Anterior cingulate cortex (tissue), 58 donors: ENCODE measurements at places on chromosomes 12 and 14.
A peak's percentile ranks its signal among the peaks of the same experiment; 100 is the strongest.

DNA sequence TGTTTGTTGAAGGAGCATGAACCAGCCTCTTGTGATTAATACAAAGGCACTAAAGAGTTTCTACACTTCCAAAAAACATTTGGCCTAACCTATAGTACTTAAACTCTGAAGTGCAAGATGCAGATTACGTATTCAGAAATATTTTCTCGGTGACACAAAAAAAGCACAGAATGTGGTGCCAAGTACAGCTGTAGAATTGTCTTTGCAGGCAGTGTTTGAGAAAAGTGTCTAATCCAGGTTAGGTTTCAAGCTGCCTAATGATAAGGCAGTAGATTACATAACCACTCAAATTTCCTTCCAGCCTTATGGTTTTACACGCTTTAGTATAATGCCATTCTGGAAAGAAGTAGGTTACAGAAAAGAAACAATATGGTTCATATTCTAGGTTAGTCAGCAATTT is 205.2 kb downstream of the KLHL28 start:
- DNase-seq = no peak

DNA sequence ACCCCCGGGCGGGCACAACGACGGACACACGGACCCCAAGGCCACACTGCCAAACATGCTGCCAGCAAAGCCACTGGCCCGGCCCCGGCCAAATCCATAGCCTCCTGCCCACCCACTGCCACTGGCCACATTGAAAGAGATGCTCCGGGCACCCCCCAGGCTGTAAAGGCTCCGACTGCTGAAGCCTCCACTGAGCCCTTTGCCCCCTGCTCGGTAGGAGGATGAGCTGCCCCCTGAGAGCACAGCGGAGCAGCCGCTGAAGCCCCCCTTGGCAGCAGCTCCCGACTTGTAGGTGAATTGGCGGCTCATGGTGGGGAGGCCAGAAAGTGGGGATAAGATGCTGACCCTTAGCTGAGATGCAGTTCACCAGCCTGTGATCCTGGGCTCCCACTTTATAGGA is at the start of gene KRT73:
Gene KRT73 (minus strand): TSS at position 344 of the 400 bp plus-strand sequence. CDS start 35 bp downstream, at position 309.
- DNase-seq = no peak

DNA sequence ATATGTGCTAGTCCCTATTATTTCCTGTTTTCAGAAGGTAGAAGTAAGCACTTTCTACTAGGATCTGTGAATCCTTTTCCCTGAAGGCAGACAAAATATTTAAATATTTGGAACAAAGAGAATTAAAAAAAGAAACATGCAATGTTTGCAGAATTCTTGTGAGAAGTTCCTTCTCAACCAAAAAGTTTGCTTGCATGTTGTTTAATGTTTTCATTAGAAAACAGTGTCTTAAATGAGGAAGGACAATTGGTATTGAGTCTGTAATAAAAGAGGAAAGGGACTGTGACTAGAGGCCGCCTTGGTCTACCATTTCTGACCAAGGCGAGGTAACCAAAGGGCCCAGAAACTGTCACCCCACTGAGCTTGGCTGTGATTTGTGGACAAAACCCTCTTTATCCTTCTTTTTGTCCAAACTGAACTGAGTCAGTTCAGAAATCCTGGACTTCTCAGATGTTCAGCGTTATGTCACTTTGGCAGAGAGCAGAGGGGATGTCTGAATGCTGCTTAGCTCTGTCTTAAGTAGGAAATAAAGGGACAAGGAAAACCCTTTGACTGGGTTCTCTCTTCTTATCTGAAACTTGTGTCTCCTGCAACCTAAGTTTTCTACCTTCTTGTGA is 129.8 kb upstream of the CPM start:
- peak; percentile 4 for DNase-seq

GRCh38 chr12:127272864-127273263 is 994.1 kb upstream of the TMEM132C start:
- no peak for DNase-seq

DNA sequence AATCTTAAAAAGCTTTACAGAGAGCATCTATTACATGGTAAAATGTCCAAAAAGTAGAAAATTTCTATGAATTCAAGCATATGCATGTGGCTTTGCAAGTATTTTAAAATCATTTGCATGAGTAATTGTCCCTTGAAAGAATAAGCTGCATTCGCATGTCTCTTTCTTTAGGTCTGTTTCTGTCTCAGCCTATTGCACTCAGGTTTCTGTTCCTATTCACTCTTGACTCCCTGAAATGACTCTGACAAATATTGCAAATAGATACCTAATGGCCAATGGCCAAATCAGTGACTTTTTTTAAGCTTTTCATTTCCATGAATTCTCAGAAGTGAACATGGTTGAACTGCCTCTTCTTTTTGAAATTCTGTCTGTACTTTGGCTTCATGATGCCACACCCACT is 6.4 kb upstream of the TTC8 start:
- no peak for DNase-seq

DNA sequence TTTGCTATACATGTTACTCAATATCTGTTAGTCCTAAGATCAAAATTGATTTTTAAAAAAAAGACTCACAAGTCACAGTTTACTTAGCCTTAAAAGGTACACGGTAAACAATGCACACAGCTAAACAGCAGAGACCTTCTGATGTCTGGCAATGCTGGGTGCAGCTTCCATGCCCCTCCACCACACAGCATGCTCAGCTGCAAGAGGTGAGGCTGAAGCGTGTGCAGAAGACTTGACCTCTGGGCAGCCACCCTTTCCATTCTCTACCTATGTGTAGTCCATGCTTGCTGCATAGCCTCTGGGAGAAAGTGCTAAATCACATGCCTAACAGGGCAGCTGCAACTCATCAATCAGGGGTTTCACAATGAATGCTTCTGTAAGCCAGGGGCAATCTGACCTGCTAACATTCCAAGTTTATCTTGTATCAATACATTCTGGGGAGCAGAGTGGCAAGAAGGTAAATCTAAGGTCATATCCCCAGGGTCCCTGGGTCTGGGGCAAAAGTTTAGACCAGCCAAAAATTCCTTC is 44.5 kb upstream of the AMN1 start:
- no peak for DNase-seq

GRCh38 chr12:106141452-106141851 is 2.7 kb upstream of the NUAK1 start:
- DNase-seq = no peak

GRCh38 chr14:83714151-83714550 is 1815.8 kb upstream of the FLRT2 start:
- DNase-seq = no peak

GRCh38 chr14:51789596-51789995 is 70.8 kb upstream of the GNG2 start:
- no peak for DNase-seq

DNA sequence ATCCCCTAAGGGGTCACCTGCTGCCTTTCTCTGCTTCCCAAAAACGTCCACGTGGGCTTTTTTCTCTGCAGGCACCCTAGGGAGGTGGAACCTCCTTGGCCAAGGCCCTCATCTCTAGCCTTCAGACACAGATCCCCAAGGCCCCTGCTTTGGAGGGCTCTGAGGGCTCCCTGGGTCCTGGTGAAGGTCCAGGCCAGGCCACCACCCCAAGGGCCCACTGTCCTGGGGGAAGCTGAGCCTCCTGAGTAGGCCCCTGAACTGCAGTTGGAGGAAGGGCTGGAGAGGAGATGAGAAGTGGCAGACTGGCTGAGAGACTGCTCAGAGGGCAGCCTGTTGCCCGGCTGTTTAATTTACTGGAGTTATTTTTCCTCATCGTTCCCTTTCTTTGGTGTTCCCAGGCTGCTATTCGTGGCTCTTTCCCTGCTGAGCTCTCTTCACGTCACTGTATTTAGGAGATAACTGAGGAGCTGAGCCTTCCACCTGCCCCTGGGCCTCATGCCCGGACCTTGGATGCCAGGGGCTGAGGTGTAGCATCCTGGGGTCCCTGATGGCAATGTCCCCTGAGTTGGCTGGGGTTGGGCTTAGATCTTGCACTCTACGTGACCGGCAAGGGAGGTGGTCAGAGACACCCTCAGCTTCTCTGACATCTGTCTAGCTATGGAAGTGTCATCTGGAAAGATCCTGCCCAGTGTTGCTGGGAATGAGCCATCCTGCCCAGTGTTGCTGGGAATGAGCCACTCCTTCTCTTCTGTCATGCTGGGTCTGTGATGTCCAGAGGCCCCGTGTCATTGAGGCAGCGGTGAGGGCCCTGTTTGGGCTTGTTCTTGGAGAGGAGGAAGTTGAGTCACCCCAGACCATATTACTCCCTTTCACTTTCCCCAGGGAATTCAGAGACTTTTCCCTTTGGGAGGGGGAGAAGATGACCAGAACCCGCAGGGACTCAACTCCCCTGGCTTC is 139.8 kb downstream of the TSPAN9 start:
- no peak for DNase-seq

- DNase-seq = no peak
Observed at GRCh38 chr14:56129092-56129491, 10.9 kb downstream of the PELI2 start.

- DNase-seq = no peak
Observed at GRCh38 chr12:121857322-121858246, 1.1 kb downstream of the HPD start.

DNA sequence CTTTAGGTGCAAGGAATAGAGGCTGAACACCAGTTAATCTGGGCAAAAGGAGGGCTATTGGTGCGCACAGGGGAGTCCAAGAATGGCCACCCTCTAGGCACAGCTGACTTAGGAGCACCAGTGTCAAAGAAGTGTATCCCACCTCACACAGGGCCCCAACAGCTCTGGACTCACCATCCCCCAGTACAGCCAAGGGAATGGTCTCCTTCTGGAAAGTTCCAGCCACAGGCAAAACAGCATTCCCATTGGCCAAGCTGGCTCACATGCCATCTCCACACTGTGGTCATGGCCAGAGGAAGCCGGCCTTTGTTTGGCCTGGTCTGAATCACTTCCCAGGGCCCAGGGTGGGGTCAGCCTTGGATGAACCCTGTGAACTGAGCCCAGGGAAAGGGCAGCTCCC is 120.1 kb downstream of the DICER1 start:
- no peak for DNase-seq

GRCh38 chr14:21382095-21382494 is 1.7 kb downstream of the SUPT16H start:
- DNase-seq = no peak

DNA sequence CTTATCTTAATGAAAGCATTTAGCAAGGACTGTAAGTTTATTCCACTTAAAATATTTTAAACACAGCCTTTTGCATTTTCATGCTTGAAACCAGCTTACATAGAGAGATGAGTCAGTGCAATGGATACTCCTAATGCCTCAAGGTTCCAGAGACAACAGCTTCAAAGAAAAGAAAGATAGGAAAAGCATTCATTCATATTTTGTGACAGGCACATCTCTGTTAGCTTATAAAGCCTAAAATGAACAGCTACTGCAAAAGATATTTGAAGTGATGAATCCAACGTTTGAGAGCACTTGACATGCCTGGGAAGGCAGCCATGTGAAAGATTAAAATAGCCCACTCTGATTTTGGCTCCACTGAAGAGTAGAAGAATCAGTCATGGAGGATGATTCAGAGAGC is 814.5 kb downstream of the RPS29 start:
- DNase-seq = peak; percentile 5

DNA sequence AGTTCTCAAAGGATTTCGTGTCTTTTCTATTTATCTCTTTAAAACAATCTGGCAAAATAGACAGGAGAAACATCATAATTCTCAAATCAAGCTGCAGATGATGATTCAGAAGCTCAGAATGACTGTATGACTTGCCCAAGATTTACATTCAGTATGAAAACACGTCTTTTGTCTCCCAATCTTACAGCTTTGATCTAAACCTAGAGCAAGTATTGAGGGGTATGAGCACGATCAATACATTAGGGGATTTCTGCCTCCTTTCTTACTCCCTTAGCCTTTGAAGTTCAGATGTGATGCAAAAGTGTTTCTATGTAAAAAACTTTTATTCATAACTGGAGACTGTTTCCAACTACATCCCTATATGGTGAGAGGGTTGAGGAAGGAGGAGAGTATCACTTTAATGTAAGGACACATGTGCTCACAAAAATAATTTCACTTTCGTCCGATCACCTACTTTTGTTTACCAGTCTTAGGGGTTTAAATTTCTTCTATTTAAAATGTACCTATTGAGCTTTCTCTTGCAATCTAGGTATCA is 454.8 kb downstream of the TMTC2 start:
- no peak for DNase-seq

DNA sequence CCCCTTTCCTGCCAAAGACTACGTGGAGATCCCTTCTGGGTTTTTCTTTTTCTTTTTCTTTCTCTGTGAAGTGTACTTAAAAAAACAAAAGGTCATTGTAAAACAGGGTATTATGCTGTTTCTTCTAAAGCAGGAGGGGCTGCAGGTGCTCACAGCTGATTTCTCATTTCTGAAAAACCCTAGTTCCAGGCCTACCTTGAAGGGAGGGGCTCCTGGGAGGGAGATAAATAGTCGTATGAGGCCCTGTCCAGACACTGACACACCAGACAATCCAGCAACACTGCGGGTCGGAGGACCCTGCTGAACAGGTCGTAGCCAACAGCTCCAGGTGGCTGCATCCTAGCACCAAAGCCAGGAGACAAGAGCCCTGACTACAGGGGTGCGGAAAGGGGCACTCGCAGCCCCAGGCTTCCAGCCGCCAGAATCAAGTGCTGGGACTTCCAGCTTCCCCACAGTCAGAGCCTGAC is 41.1 kb downstream of the PSMA6 start:
- no peak for DNase-seq

GRCh38 chr14:105912641-105913180 is 386.3 kb downstream of the TMEM121 start:
- DNase-seq = no peak

DNA sequence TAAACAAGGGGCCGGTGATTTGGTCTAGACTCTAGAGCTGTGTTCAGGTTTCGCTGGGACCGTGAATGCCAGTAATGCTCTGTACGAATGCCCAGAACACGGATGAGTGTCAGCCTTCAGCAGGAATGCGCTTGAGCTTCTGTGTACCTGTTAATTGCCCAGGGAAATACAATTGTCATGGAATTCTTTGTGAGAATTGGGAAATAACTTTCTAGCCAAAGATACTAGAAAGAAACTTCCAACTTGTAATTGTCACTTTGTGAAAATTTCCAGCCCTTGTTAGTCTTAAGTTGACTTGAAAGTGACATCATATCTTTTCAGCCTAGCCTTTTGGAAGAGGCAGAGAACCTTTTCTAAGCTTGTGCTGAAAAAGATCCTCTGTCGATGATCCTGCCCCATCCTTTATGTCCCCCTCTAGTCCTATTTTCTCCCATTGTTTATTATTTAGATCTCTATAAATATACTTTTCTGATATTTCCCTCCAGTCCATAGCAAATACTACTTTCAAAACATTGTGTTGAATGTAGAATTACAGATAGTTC is 2.7 kb downstream of the CHST11 start:
- no peak for DNase-seq

GRCh38 chr12:104057771-104058197 is 6.5 kb upstream of the HCFC2 start:
- no peak for DNase-seq
